ENCODE measurements at places on chromosomes 1 and 21.
A peak's percentile ranks its signal among the peaks of the same experiment; 100 is the strongest.

DNA sequence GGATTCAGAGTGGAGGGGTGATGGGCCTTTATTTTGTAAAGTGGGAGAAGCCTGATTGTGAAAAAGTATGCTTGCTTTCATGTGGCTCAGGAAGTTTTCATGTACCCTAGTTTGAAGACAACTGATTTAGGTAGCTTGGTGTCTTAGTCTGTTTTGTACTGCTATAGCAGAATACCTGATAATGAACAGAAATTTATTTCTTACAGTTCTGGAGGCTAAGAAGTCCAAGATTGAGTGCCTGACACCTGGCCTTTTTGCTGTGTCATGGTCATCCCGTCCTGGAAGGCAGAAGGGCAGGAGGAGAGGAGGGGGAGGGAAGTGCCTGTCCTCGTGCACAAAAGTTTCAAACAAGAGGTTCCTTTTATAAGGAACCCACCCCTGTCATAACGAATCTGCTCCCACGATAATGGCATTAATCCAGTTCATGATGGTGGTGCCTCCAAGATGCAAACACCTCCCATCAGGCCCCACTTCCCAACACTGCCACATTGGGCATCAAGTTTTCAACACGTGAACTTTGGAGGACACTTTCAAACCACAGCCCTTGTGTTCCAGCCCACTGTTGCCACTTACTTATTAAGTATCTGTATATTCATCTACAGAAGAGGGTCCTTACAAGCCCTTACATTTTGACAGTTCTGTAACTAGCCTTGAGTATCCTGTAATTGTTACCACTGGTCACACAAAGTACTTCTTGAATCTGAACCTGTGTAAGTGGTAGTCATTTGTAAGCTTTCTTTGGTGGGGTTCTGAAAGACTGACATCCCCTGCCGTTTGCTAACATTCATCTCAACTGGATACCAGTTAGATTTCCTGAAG lies 9.5 kb downstream of the UCK2 start:
- no peak for DNase-seq

DNA sequence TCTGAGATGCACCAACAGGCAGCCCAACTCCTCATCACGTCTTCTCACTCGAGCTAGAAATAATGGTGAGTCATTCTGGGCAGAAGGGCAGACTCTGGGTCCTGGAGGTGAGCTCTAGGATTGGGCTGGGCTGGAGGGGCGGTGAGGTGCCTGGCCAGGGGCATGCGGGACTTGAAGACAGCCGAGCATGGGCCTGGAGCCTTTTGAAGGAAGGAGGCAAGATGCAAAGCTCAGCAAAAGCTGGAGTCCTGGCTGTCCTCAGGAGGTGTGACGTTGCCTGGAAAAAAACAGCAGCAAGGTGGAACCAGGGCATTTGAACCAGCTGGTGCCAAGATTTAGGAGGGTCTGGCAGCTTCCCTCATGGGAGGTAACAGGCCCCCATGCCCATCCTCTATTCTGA lies 712 bp downstream of the KCNA2 start:
- DNase-seq, result no peak

- no peak for DNase-seq
These were observed 12.3 kb downstream of the BCAR3 start for GRCh38 chr1:93669369-93669768.

- DNase-seq, result peak; percentile 84
These were observed 26.4 kb upstream of the CTTNBP2NL start for GRCh38 chr1:112369392-112370285.

Data from stimulated activated CD4-positive, alpha-beta T cell treated with anti-CD3 and anti-CD28 coated beads, Interleukin-1b, Interleukin-23, amount 100 ng/mL, for 4 hours (primary cell).